ENCODE measurements at places on chromosomes 7 and 10.

GRCh38 chr7:103924184-103924583 lies 65.3 kb downstream of the RELN start:
- DNase-seq = no peak
- H3K4me3 ChIP-seq = no peak overlapping the region
- no peak overlapping the region for H3K27ac ChIP-seq
- H3K27me3 ChIP-seq = no peaks in the 10 kb centered on the region
- no peaks in the 10 kb centered on the region for H3K4me1 ChIP-seq

DNA sequence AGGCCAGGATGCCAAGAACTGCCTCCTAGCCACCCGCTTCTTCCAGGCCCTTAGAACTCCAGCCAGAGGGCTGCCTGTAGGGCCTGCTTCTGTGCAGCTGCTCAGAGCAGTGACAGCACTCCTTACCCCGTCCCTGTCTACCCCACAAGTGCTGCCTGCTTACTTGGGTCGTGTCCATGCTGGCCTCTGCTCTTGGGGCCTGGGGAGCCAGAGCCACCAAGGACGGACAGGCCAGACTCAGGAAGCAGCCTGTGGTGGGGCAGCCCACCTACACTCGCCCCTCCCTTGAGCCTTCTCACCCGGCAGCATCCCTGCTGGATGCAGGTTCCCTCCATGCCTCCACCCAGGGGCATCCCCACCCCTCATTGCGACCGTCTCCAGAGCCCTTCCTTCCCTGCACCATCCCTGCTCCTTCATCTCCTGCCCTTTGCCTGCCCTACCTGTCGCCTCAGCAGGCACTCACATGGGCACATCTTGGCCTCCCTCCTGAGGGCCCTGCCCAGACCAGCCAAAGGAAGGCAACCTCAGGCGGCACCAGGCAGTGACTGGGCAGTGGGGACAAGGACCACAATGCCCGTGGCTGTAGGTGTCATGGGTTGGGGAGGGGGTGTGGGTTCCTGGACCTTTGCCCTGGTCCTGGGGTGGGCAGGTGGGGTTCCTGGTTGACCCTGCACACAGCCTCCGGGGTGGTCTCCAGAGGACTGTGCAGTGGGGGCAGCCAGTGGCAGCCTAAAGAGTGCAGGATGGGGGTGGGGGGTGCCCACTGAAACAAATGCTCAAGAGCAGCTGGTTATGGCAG lies 78.0 kb upstream of the TNS3 start:
- no peak for DNase-seq
- H3K36me3 ChIP-seq = no peaks in the 10 kb centered on the region
- no peak overlapping the region for H3K27ac ChIP-seq

DNA sequence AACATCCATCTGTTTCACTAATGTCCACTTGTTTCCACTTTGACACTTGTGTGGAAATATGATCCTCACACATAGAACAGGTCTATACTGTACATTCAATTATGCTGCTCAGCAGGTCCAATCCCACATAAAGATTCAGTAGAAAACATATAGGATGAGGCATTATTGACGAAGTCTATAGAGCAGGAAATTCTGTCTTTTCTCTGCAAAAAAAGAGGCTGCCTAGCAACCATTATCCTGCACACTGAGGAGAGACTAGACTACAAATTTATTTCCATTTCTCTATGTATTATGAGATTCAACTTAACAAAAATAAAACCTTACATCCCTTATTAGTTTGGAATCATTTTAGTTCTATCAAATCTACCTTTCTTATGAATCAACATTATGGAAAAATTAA lies 204.6 kb upstream of the POM121L12 start:
- DNase-seq = no peak
- H3K4me3 ChIP-seq = no peak overlapping the region
- no peaks in the 10 kb centered on the region for H3K27me3 ChIP-seq
- H3K27ac ChIP-seq = no peak overlapping the region
- no peaks in the 10 kb centered on the region for H3K4me1 ChIP-seq

DNA sequence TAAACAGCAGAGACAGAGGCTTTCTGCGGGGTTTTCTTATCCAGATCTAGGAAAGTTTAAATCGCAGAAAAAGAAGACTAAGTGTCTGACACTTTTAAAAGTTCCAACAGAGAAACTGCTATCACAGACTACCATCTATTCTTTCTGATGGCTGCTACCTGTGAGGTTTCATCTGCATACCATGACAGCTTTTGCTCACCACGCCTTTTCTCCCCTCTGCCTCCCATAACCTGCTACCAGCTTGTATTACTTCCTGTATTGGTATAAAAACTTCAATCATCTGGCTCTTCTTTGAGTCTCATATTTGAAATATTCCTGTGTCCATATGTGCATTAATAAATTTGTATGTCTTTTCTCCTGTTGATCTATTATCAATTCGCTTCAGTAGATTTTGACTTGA lies 34.1 kb upstream of the RTKN2 start:
- H3K4me1 ChIP-seq = no peaks in the 10 kb centered on the region
- no peak overlapping the region for H3K4me3 ChIP-seq
- no peaks in the 10 kb centered on the region for H3K36me3 ChIP-seq
- H3K27ac ChIP-seq = no peak overlapping the region
- H3K27me3 ChIP-seq = no peaks in the 10 kb centered on the region

GRCh38 chr7:33640741-33641140 lies 264.6 kb upstream of the BMPER start:
- no peaks in the 10 kb centered on the region for H3K27me3 ChIP-seq
- H3K36me3 ChIP-seq = no peaks in the 10 kb centered on the region
- H3K4me1 ChIP-seq = no peaks in the 10 kb centered on the region
- DNase-seq = no peak

- H3K36me3 ChIP-seq = no peaks in the 10 kb centered on the region
- H3K27me3 ChIP-seq = no peaks in the 10 kb centered on the region
- no peak overlapping the region for H3K4me3 ChIP-seq
- peaks cover 71% of the 10 kb centered on the region for H3K4me1 ChIP-seq
Observed at GRCh38 chr7:28703037-28703765, 254.9 kb downstream of the TRIL start.

- no peak for DNase-seq
- H3K4me1 ChIP-seq = no peaks in the 10 kb centered on the region
- no peak overlapping the region for H3K4me3 ChIP-seq
- H3K36me3 ChIP-seq = peaks cover 6% of the 10 kb centered on the region
- H3K27ac ChIP-seq = no peak overlapping the region
- no peaks in the 10 kb centered on the region for H3K27me3 ChIP-seq
Observed at GRCh38 chr7:44213877-44214388, 13.2 kb downstream of the YKT6 start.

DNA sequence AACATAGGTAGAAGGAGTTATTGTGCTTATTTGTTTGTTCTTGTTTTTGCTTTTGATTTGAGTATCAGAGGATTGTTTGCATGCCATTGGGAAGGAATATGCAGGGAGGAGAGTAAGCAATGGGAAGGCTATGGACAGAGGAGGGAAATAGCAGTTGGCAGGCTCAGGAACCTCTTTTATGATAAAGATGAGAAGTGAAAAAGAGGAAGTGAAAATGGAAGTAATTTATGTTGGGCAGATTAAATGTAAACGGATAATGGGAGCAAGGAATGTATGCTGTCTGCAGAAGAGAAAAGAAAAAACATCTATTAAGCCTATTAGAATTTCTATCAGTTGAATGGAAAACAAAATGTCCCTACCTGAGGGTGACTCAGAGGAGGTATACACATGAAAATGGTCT lies 90.1 kb upstream of the NPSR1 start:
- H3K4me3 ChIP-seq = no peak overlapping the region
- no peak overlapping the region for H3K27ac ChIP-seq
- no peaks in the 10 kb centered on the region for H3K4me1 ChIP-seq
- no peak for DNase-seq

DNA sequence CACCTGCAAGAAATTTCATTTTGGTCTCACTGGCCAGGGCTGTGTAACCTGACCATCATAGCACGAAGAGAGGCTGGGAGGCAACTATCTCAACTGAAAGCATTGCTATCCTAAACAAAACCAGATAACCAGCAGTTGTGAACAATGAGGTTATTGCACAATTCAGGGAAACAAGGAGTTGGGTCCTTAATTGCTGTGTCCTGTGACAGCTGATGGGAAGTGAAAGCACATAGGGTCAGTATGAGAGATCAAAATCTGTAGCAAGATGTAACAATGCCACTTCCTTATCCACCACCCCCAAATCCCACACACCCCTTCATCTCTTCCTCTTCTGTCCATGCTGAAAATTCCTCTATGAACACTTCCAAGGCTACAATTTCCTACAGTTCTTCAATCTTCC lies 80.2 kb downstream of the HTR7 start:
- no peak for DNase-seq
- no peaks in the 10 kb centered on the region for H3K4me1 ChIP-seq
- no peak overlapping the region for H3K27ac ChIP-seq

DNA sequence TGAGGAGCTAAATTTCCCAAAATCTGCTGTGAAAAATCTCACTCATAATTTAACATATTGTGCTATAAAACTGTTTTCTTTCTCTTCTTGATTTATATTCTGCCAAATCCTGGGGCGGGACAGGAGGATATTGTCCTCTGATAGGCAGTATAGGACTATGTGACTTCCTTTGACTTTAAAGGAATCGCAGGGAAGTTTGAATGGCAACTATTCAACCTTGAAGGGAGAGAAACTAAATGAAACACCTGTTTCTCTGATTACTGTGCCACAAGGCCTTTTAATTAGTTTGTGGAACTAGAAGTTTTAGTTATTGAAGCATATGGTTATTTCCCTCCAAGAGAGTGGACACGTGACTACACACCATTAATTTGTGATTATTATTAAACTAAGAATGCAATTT lies 607.4 kb downstream of the GATA3 start:
- no peak overlapping the region for H3K27ac ChIP-seq
- H3K36me3 ChIP-seq = no peaks in the 10 kb centered on the region
- no peaks in the 10 kb centered on the region for H3K4me1 ChIP-seq
- DNase-seq = no peak
- H3K4me3 ChIP-seq = no peak overlapping the region

DNA sequence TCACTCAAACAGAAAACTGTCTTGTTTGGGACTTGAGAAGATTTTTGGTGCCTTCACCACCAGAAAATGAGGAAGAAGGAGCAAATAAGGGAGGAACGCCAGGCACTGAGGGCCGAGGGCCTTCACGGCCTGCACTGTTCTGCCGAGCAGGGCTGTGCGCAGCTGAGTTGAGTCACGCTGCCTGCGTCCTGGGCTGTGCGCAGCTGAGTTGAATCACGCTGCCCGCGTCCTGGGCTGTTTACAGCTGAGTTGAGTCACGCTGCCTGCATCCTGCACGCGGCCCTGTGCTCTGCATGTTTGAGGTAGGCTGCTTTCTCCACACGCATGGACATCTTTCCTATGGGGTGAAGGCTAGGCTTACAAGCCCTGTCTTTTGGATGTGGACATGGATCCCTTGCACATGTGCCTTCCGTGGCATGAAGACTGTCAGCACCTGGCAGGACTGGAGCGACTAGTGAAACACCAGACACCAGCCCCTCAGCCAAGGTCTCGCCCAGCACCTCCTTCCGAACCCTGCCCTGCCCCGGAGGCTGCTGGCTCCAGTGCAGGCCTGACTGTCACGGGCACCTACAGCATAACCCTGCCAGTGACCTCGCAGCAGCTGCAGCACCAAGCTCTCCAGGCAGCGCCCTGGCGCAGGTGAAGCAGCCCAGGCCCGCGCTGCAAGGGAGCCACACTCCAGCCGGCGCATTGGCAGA lies 96.7 kb downstream of the HTR5A start:
- H3K27me3 ChIP-seq = peaks cover 16% of the 10 kb centered on the region
- no peak overlapping the region for H3K4me3 ChIP-seq
- H3K4me1 ChIP-seq = no peaks in the 10 kb centered on the region
- no peak overlapping the region for H3K27ac ChIP-seq
